Fibroblast of skin of left quadriceps (primary cell): ENCODE measurements at places on chromosomes 1 and 21.
A peak's percentile ranks its signal among the peaks of the same experiment; 100 is the strongest.

DNA sequence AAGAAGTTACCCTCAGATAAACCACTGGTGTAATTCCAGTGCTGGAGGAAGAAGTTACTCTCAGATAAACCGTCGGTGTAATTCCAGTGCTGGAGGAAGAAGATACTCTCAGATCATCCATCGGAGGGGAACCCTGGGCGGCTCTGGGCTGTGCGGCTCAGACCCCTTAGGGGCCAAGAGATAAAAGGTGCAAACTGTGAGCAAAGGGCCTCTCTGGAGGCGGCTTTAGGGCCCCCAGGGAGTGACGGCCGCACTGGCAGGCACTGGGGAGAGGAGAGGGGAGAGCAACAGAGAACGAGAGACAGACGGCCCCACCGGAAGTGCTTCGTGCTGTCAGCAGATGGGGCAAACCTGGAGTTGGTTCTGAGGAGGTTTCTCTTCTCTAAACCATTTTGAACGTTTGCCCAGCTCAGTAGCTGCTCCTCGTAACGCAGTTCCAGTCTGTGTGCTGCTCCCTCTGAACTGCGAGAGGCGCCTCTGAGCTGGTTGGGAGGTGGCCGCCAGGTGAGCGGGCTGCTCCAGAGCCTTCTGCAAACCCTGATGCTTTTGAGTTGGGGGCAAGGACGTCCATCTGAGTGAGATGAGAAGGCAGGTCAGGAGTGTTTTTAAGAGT, 62.6 kb upstream of the COL6A1 start:
- no peak for DNase-seq

- DNase-seq: no peak
Measured at GRCh38 chr1:210557426-210558077, 228.8 kb downstream of the HHAT start.

DNA sequence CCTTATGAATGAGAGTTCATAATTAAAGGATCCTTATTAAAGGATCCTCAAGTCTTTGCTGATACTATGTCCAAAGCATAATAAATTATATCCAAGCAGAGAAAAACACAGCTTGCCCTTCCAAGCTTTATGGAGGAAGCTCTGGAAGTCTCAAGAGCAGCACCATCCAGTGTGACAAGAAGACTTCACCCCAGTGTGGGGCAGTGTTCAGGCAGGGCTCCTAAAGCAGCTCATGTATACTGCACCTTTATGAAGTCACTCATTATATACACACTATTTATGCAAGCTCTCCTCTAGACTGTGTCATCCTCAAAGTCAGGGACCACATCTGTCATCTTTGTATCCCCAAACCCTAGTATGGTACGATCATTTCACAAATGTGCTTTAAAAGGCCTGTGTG, 11.9 kb upstream of the CCN1 start:
- DNase-seq: no peak

GRCh38 chr1:147292631-147293251, 50.3 kb downstream of the CHD1L start:
- DNase-seq: peak; percentile 77

GRCh38 chr1:41152622-41153044, 89.5 kb downstream of the SCMH1 start:
- DNase-seq: peak; percentile 94

DNA sequence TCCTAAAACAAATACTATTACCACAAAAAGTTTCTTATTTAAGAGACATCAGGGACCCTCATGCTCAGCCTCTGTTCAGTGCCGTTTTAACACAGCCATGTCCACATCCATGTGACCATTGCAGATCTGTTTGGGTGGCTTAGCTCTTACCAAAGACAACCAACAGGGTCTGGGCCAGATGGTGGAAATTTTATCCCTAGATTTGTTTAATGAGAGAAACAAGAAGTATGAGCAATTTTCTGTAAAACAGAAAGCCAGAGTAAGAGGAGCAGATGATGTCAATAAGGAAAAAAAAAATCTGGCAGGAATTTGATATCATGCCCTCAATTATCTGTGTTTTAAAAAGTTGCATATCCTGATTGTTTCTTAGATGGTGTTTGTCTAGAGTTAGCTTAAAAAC, 299.9 kb downstream of the TM2D1 start:
- no peak for DNase-seq

DNA sequence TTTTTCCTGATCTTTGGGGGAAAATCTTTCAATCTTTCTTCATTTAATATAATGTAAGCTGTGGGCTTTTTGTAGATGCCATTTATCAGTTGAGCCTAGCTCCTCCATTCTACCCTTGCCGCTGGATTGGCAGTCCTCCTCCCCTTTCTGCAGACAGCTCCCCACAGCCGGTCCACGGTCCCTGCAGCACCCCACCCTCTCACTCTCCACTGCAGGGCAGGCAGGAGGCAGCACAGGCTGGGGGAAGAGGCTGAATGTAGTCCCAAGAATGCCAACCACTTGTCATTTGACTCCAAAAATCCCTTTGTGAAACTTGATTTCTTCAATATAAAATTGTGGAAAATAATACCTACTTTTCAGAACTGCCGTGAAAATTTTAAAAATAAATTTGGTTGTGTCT, 96.7 kb downstream of the SYT2 start:
- no peak for DNase-seq

- DNase-seq: no peak
Measured at GRCh38 chr1:183877053-183877720, 72.3 kb downstream of the RGL1 start.

DNA sequence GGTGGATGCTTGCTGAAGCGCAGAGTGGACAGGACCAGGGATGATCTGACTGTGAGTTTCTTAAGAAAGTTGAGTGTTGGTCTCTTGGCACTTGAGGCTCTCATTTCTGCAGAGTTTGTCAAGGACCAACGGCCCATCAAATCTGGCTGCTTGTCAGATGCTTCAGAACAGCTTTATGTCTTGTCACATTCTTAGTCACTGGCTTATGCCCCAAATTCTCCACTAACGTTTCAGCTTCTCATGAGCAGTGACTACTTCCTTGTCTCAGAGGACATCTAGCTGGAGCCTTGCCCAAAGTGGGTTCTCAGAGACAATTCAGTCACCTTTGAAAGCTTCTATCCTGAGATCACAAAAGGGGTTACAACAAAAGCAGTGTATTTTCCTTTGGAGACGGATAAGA, 92.3 kb downstream of the ST6GALNAC5 start:
- DNase-seq: no peak

- no peak for DNase-seq
Measured at GRCh38 chr1:214372092-214372491, 91.1 kb downstream of the SMYD2 start.

DNA sequence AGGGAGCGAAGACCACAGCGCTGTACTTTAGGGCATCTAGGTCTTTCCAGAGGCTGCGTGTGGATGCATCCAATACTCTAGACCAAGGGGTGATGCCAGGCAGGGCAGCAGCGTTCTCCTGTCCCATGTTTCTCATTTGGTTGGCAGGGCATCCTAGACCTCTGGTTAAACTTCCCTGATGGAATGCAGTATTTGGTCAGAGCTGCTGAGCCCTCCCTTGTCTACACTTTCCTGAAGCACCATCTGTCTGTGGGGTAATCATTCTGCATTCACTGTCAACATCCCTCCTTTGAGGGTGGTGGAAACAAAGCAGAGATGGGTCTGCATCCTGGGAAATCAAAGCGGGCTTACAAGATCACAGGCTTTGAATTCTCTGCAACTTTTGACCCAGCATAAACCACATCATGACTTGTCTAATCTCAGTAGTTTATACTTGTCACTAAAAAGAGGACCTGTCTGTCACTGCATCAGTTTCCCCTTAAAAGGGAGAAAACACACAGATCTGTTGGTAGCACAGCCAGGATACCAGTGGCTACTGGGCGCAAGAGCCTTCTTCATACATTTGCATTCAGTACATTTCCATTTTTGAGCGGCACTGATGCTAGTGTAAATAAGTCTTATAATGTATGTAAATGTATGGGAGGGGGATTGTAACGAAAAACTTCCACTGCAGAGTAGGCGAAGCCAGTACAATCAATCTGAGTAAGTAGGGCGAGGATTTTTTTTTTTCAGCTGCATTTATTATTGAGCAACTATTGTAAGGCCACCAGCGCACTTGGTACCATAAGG, 106.3 kb downstream of the GALNT2 start:
- DNase-seq: no peak

DNA sequence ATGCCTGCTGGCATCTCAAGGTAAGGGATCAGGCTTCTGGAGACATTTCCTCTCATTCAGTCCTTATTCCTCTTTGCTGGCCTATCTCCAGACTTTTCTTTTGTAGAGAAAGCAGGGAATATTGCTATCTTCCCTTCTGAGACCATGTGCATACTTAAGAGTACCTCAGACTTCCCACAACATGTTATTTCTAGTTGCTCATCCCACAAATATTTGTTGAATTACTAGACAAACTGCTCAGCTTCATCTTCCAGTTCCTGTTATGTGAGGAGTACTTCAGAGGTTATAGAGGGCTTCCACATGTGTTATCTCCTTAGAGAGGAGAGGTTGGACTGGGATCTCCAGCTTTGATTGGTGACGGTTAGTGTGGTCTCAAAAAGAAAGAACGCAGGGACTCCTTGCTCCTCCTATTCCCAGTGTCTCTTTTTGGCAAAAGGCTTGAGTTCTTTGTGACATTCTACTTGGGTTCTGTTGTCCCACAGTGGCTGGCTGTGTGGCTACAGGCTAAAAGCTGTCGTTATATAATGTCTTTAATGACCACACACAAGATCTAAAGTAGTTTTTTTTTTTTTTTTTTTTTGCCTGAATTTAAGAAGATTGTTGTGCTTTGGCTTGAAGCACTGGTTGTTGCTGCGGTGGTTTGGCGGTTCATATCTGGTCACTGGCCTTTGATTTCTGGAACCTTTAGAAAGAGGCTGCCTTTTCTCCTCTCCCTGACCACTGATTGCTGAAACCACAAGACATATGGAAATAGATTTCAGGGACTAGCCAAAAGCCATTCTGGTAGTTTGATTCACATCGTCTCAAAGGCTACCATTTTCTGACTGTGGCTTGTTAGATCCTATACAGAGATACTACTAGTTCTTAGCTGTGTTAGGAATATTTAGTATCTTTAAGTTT, 78.7 kb downstream of the FGGY start:
- DNase-seq: peak; percentile 100

- peak; percentile 8 for DNase-seq
Measured at GRCh38 chr1:17120962-17121837, 1.9 kb upstream of the PADI2 start.

DNA sequence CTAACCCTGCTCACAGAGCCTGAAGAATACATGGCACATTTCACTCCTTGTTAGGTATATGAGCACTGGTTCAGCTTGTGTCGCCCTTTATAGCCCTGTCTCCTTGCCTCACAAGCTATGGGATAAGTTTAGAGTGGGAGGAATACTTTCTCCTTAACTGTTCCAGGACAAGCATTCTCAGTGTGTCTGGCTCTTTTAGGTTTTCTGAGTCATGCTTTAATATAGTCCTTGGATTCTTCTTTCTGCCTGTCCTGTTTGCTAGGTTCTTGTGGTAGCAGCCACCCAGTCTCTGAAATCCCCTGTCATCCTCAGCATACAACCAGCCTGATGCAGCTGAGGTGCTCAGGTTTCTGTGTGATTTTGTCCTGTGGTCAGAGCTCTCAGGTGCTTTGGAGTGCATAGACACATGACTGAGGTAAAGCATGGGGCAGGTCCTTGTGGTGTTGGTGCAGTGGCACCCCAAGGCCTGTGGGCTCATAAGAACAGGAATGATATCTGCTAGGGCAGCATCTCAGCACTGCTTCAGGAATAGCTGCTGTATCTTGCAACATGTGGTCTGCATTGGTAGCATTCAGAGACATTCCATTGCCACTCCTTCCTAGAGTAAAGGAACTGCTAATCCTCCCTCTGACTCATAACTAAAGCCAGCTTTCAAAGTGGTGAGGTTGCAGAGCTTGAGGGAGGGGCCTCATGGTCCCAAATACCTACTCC, 14.2 kb upstream of the CASQ2 start:
- peak; percentile 88 for DNase-seq

GRCh38 chr1:117324357-117324756, 42.9 kb upstream of the MAN1A2 start:
- DNase-seq: no peak

GRCh38 chr1:157369808-157370521, 182.3 kb downstream of the FCRL5 start:
- peak; percentile 26 for DNase-seq

- DNase-seq: peak; percentile 25
Measured at GRCh38 chr1:216183007-216183406, 240.2 kb downstream of the USH2A start.

DNA sequence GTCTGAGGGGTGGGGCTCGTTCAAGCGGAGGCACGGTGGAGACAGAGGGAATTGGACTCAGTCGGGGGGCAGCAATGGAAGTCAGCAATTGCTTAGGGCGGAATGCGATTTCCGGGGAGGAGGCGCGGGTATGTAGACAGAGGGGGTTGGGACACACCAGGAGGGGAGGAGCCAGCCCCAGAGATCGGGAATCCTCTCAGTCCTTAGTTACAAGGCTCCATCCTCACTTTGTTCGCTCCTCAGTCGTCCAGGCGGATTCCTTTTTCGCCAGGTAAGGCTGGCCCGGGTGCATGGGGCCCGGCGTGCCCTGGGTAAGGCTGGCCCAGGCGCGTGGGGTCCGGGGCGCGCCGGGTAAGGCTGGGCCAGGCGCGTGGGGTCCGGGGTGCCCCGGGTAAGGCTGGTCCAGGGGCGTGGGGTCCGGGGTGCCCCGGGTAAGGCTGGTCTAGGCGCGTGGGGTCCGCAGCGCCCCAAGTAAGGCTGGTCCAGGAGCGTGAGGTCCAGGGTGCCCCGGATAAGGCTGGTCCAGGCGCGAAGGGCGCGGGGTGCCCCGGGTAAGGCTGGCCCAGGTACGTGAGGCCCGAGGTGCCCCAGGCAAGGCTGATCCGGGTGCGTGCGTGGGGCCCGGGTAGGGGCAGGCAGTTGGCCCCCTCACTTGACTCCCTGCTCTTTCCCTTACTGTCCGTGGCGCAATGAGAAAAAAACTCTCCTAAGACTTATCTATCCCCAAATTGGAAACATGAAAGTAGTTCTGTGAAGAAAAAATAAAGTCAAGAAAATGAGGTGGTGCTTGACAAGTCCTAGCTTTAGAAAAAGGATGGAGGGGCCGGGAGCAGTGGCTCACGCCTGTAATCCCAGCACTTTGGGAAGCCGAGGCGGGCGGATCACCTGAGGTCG, at the start of gene L1TD1:
Gene L1TD1, plus strand, starts transcription at position 199 of the 894 bp plus-strand sequence. CDS start 11,780 bp downstream, outside the sequence.
- no peak for DNase-seq

DNA sequence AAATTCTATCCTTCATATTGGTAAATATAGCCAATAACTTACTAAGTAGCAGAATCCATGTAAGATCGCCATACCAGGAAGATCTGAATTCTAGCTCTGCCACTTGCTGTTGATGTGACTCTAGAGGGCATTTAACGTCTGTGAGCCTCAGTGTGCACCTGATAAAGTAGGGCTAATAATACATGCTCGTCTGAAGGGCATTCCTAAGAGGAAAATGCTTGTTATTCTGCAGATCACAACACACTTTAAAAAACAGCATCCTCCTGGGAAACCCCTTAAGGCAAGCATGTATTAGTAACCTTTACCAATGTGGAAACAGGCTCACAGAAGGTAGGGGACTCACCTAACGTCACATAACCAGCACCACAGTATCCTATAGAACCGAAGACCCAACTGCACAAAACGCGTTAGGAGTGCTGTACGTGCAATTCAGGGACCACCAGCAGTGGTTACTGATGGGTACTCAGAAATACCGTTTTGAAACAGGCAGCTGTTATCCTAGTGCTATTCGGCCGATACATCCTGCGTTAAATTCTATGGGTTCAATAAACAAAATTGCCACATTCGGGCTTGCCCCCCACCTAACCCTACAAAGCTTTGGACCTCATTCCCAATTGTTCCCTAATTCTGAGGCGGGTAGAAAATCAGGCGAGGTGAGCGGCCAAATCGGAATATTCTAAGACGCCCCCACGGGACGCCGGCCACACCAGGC, 758 bp downstream of the DEPDC1 start:
- no peak for DNase-seq
